ENCODE measurements at places on chromosomes 11 and 22. TPM values are rescaled to one million over a fixed set of nuclear protein-coding genes. Genes with fewer than 3 reads are reported as not detected.
A peak's percentile ranks its signal among the peaks of the same experiment; 100 is the strongest.

- no peaks in the 10 kb centered on the region for H3K4me1 ChIP-seq
- no peak overlapping the region for H3K4me3 ChIP-seq
- no peaks in the 10 kb centered on the region for H3K27me3 ChIP-seq
- no peaks in the 10 kb centered on the region for H3K36me3 ChIP-seq
Observed at GRCh38 chr11:78564490-78565467, 9.9 kb downstream of the NARS2 start.

GRCh38 chr22:36405671-36406538 lies 18.1 kb upstream of the MYH9 start:
- H3K4me3 ChIP-seq = no peak overlapping the region
- DNase-seq = no peak
- no peak overlapping the region for H3K27ac ChIP-seq

P2RX3 gene
- total RNA-seq = not detected

TSPAN4 gene
- 15.3 TPM for total RNA-seq

- H3K4me1 ChIP-seq = no peaks in the 10 kb centered on the region
- H3K4me3 ChIP-seq = no peak overlapping the region
- no peak for DNase-seq
- no peak overlapping the region for H3K27ac ChIP-seq
- H3K36me3 ChIP-seq = no peaks in the 10 kb centered on the region
- no peaks in the 10 kb centered on the region for H3K27me3 ChIP-seq
Observed at GRCh38 chr11:66172146-66172545, 96.3 kb upstream of the RAB1B start.

DNA sequence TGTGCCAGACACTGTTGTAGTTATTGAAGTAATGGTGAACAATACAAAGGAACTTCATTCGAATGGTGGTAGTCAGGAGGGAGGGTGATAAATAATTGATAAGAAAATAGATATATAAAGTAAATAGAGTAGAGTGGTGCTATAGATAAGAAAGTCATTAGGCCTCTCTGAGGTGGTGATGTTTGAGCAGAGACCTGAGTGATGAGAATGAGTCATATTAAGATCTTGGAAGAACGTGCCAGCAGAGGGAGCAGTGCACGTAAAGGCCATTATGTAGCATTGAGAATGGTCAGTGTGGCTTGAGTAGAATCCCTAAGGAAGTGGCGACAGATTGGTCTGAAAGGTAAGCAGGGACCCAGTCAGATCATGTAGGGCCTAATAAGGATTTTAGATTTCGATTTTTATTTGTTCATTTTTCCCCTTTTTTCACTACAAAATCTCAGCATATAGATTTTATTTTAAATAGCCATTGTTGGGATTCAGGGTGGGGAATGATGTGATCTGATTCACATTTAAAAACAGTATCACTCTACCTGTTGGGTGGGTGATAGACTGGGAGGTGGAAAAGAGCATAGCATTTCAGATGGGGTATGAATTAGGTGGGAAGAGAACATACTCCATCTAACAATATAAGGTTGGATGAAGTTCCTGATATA lies 44.7 kb downstream of the CCDC90B start:
- H3K4me1 ChIP-seq = no peaks in the 10 kb centered on the region
- no peaks in the 10 kb centered on the region for H3K36me3 ChIP-seq
- DNase-seq = peak; percentile 63
- H3K27ac ChIP-seq = no peak overlapping the region

CCDC34 gene
- 4.6 TPM for total RNA-seq

- no peak for DNase-seq
- H3K27me3 ChIP-seq = no peaks in the 10 kb centered on the region
- no peaks in the 10 kb centered on the region for H3K36me3 ChIP-seq
- H3K27ac ChIP-seq = no peak overlapping the region
Observed at GRCh38 chr22:37079668-37080171, 28.2 kb downstream of the KCTD17 start.

DCHS1 gene
- 3.0 TPM for total RNA-seq

- no peaks in the 10 kb centered on the region for H3K36me3 ChIP-seq
- H3K27ac ChIP-seq = no peak overlapping the region
- H3K4me1 ChIP-seq = peaks cover 29% of the 10 kb centered on the region
- no peak overlapping the region for H3K4me3 ChIP-seq
- no peak for DNase-seq
- H3K27me3 ChIP-seq = no peaks in the 10 kb centered on the region
Observed at GRCh38 chr22:27107386-27107785, 450.0 kb downstream of the MIAT start.

- peak; percentile 76 for DNase-seq
- H3K36me3 ChIP-seq = no peaks in the 10 kb centered on the region
- H3K27ac ChIP-seq = peak overlapping the region; percentile 74
- peaks cover 24% of the 10 kb centered on the region for H3K4me1 ChIP-seq
- no peaks in the 10 kb centered on the region for H3K27me3 ChIP-seq
- H3K4me3 ChIP-seq = peak overlapping the region; percentile 43
Observed at GRCh38 chr11:16925561-16926065, 88.6 kb downstream of the PLEKHA7 start.

DNA sequence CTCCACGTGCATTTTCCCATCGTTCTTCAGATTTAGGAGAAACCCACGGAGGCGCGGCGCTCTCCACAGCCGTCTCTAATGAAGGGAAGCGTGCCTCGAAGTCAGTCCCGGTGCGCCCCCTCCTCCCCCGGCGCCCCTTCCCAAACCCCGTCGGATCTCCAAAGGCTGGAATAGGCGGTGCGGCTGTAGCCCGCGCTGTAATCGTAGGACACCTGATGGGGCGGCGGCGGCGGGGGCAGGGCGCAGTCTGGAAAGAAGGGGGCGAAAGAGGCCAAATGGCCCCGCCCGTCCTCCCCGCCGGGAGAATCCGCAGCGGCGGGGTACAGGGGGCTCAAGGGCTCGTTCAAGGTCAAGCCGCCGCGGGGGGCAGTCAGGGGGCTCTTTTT lies 1.3 kb downstream of the FAM181B start:
- H3K4me3 ChIP-seq = peak overlapping the region; percentile 53
- DNase-seq = no peak
- H3K4me1 ChIP-seq = no peaks in the 10 kb centered on the region
- H3K27me3 ChIP-seq = no peaks in the 10 kb centered on the region
- H3K27ac ChIP-seq = no peak overlapping the region

NPTXR gene
- 6.8 TPM for total RNA-seq

DNA sequence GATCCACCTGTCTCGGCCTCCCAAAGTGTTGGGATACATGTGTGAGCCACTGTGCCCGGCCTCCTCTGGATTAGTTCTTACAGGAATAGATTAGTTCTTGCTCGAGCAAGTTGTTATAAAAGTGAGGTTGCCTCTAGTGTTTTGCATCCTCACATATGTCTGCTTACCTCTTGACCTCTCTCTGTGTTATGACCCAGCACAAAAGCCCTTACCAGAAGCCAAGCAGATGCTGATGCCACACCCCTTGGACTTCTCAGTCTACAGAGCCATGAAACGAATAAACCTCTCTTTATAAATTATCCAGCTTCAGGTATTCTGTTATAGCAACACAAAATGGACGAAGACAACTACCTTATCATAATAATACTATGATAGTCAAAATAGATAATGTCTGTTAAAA lies 22.4 kb upstream of the FDX1 start:
- no peaks in the 10 kb centered on the region for H3K4me1 ChIP-seq
- H3K27me3 ChIP-seq = no peaks in the 10 kb centered on the region
- H3K4me3 ChIP-seq = no peak overlapping the region
- no peak overlapping the region for H3K27ac ChIP-seq

- no peak for DNase-seq
- H3K4me3 ChIP-seq = no peak overlapping the region
- peaks cover 7% of the 10 kb centered on the region for H3K4me1 ChIP-seq
- H3K36me3 ChIP-seq = no peaks in the 10 kb centered on the region
- no peak overlapping the region for H3K27ac ChIP-seq
- H3K27me3 ChIP-seq = no peaks in the 10 kb centered on the region
Observed at GRCh38 chr22:20214853-20215252, 53.3 kb downstream of the RTN4R start.

DNA sequence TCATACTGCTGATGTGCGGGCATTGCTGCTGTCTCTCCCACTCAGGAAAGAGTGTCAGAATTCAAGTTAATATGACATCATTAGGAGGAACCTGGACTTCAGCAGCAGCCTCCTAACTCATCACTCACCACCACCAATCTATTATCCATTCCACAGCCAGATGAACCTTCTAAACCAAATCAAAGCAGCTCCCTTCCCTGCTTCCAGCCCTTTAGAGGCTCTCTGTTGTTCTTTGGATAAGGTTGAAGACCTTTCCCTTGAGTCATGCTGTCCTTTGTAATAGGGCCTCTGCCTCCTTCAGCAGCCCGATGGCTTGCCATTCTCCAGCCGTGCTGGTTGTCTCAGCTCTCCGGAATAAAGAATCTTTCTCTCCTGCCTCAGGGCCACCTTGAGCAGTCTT lies 301.3 kb downstream of the DDX10 start:
- no peaks in the 10 kb centered on the region for H3K27me3 ChIP-seq
- no peaks in the 10 kb centered on the region for H3K4me1 ChIP-seq
- H3K36me3 ChIP-seq = no peaks in the 10 kb centered on the region
- no peak overlapping the region for H3K4me3 ChIP-seq
- H3K27ac ChIP-seq = no peak overlapping the region
- DNase-seq = no peak

DNA sequence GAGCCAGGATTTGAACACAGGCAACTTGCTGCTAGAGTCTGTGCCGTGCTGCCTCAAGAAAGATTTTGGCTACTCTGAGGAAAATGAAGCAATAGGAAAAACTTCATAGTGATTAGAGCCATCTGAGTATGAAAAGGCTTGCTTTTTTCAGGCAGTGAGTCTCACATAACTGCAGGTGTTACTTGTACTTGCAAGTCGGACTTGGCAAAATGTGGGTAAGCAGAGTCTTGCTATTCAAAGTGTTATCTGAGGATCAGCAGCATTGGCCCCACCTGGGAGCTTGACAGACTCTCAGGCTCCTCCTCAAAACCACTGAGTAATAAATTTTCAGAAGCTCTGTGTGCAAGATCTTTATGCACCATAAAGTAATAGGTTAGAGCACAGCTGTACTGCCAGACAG lies 18.1 kb downstream of the RNF141 start:
- no peak overlapping the region for H3K27ac ChIP-seq
- H3K36me3 ChIP-seq = no peaks in the 10 kb centered on the region
- DNase-seq = no peak
- peaks cover 3% of the 10 kb centered on the region for H3K4me1 ChIP-seq
- no peak overlapping the region for H3K4me3 ChIP-seq
- H3K27me3 ChIP-seq = no peaks in the 10 kb centered on the region

DNA sequence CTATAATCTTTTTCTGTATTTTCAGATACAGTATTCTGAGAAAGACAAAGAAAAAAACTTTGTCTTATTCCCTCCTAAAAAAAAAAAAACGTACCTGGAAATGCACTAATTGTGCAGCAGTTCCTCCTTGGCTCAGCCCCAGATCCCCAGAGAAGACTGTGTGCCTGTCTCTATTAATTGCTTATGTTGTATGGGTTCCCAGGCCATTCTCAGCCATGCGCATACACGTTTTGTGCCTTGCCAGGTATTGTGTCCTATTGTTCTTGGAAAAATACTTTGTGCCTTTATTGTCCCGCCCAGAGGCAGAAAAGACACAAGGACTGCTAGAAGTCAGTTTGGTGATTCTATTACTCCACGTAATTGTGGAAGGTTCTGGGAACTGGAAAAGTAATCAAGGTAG lies 91.2 kb downstream of the PIWIL4 start:
- H3K36me3 ChIP-seq = no peaks in the 10 kb centered on the region
- DNase-seq = no peak
- H3K4me3 ChIP-seq = no peak overlapping the region

- no peak for DNase-seq
- no peak overlapping the region for H3K4me3 ChIP-seq
- H3K4me1 ChIP-seq = no peaks in the 10 kb centered on the region
- H3K27ac ChIP-seq = no peak overlapping the region
Observed at GRCh38 chr11:2250485-2250884, 19.9 kb downstream of the ASCL2 start.

DNA sequence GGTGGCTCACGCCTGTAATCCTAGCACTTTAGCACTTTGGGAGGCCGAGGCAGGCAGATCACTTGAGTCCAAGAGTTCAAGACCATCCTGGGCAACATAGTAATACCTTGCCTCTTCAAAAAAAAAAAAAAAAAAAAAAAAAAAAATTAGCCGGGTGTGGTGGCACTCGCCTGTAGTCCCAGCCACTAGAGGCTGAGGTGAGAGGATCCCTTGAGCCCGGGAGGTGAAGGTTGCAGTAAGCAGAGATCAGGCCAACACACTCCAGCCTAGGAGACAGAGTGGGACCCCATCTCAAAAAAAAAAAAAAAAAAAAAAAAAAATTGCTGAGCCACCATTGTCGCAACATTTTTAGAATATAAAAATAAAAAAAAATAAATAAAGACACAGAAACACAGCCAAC lies 7.6 kb downstream of the CKAP5 start:
- DNase-seq = no peak
- no peaks in the 10 kb centered on the region for H3K36me3 ChIP-seq
- H3K4me1 ChIP-seq = peaks cover 6% of the 10 kb centered on the region
- H3K4me3 ChIP-seq = no peak overlapping the region
- H3K27me3 ChIP-seq = no peaks in the 10 kb centered on the region

- no peak overlapping the region for H3K27ac ChIP-seq
- H3K27me3 ChIP-seq = no peaks in the 10 kb centered on the region
- no peaks in the 10 kb centered on the region for H3K4me1 ChIP-seq
Observed at GRCh38 chr22:49906799-49907290, 11.4 kb downstream of the ALG12 start.

- peaks cover 5% of the 10 kb centered on the region for H3K27me3 ChIP-seq
- H3K4me1 ChIP-seq = peaks cover 8% of the 10 kb centered on the region
- DNase-seq = no peak
- H3K4me3 ChIP-seq = no peak overlapping the region
Observed at GRCh38 chr11:122137078-122137793, 21.2 kb upstream of the BLID start.

DNA sequence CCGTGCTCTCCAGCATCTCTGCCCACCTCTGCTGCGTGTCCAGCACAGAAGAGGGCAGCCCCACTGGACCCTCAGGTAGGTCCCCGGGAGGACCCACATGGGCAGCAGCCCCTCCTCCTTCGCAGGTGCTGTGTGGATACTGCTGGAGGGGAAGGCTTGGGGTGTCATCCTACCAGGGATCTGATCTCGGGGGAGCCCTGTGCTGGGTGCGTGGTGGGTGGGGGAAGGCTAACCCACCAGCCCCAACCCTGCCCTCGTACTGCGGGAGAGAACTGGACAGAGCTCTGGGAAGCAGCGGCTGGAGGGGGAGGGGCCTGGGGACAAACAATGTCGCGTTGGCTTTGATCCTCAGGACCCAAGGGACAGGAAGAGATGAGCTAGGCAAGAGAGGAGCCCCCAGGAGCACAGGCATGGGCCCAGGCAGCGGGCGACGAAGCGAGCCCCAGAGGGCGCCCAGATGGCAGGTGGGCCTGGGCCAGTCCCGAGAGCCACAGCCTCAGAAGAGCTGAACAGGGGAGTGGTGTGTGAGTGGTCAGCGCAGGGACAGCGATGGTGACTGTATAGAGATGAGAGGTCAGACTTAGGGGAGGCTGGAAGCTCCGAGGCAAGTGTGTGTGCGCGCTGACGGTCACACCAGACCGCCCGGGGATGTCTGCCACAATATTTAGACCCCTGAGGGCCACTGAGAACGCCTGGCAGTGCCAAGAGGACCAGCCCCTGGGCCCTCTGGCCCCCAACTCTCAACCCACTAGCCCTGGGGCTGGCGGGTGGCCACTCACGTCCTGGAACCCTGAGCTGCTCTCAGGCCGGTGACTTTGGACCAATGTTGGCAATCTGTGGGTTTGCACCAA lies 1.4 kb upstream of the PIM3 start:
- H3K4me3 ChIP-seq = peak overlapping the region; percentile 98
- peak overlapping the region; percentile 95 for H3K27ac ChIP-seq
- H3K36me3 ChIP-seq = peaks cover 17% of the 10 kb centered on the region

OR51G1 gene
- total RNA-seq = not detected

VSIG10L2 gene
- total RNA-seq = not detected

- H3K27ac ChIP-seq = peak overlapping the region; percentile 96
- no peaks in the 10 kb centered on the region for H3K27me3 ChIP-seq
- DNase-seq = peak; percentile 34
- H3K4me3 ChIP-seq = peak overlapping the region; percentile 82
- peaks cover 30% of the 10 kb centered on the region for H3K36me3 ChIP-seq
Observed at GRCh38 chr11:18394928-18395734, 768 bp downstream of the LDHA start.
